ENCODE measurements at places on chromosomes 7 and 10.

GRCh38 chr10:77943121-77943901 lies 16.8 kb upstream of the DLG5 start:
- no peak for DNase-seq

GRCh38 chr7:108093851-108094331 lies 36.3 kb downstream of the LAMB4 start:
- no peak for DNase-seq

DNA sequence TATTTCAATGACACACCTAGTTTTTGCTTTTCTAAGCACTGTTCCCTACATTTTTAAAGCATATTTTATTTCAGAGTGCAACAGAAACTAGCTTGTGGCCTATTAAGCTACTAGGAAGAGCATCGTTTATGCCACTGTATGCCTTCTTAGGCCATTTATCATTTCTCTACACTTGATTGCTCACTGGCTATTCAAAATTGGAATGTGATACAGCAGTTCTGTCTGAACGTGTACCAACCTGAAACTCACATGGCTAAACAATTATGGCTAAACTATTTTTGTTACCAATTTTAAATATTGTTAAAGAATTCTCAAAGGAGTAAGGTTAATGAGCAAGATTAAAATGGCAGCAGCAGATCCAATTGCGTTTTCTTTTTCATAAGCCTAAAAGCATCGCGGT lies 105.2 kb downstream of the GSAP start:
- no peak for DNase-seq

DNA sequence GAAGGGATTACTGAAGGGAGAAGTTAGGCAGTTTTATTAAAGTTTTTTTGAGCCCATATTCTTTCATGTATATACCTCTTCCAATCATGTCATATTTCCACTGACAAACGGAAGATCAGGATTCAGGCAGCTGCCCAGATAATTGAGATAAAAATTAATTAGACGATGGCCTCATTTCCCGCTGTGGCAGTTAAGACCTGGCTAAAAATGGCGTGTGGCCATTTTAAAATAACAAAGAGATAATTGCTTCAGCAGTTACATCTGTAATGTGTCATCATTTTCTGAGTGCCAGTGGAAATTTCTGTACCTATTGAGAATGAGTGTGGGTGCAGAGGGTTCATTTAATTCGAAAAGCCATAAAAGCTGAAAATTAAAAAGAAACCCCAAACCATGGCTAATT lies 215.1 kb downstream of the STK31 start:
- no peak for DNase-seq

GRCh38 chr7:38889079-38889478 lies 19.9 kb downstream of the VPS41 start:
- no peak for DNase-seq

DNA sequence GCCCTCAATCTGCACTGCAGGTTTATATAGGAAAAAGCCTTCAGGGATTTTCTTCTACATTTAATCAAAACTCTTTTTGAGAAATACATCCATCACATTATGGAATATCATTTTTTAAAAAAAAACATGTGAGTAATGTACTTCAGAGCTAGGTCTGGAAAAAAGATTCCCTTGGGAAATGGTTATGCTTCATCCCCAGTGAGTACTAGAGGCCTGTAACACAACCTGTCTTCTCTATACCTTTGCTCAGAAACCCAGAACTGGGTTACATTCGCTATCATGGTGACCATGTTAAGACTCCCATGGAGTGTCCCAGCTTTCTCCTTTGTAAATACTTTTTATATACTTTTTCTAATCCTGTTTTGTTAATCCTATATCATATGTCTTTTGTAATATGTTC lies 186.9 kb downstream of the LRRTM3 start:
- DNase-seq: no peak

DNA sequence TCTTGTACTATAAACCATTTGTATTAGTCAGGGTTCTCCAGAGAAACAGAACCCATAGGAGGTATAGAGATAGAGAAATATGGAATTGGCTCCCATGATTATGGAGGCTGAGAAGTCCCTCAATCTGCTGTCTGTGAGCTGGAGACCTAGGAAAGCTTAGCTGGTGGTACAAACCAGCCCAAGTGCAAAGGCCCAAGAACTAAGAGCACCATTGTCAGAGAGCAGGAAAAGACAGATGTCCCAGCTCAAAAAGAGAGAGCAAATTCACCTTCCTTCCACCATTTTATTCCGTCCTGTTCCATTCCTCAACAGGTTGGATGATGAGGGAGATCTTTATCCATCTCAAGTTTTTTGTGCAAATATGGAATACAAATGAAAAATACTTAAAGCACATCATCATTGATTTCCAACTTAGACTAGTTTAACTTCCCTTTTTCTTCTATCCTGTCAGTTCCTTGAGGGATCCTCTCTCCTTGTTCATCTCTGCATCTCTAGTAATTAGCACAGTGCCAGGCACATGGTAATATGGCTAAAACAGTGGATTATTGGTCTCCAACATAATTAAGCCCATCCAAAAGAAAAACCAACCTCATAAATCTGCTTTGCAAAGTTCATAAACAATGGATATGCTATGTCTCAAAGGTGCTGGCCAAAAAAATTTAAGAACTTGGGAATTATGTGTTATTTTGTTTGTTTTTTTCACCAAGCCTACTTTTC lies 83.1 kb upstream of the PIK3CG start:
- DNase-seq: no peak

DNA sequence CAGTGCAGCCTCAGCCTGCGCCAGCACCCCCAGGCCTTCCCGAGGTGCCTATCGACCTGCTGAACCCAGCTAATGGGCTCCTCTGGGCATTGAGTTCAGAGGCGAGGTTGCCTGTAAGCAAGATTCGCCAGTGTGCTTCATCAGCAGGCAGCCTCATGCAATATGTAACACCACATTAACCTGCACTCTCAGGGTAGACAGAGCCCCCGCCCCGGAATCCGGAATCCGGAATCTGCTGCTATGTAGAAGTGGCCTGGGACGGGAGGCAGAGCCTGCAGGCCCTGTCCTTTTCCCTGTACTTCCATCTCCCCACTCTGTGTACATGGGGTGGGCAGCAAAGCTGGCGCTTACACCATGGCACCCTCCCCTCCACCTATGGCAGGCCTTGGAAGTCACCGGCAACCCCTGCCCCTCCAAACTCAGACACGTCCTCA lies 83.9 kb upstream of the RET start:
- no peak for DNase-seq

DNA sequence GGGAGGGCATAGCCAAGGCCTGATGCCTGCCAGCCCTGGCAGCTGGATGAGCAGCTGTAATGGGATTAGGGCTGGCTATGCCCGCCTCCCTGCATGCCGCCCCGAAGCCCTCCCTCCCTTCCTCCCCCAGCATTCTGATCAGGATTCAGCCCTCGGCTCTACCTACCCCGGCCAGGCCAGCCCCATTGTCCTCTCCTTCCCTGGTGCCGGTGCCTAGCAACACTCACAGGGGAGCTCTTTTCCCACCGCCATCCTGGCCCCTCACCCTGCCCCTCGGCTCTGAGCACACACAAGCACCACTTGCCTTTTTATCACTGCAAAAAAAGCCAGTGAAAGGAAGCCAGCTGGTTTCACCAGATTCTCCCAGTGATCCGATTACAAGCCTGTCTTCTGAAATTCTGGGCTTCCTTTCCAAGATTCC lies 9.0 kb upstream of the ADCYAP1R1 start:
- no peak for DNase-seq

DNA sequence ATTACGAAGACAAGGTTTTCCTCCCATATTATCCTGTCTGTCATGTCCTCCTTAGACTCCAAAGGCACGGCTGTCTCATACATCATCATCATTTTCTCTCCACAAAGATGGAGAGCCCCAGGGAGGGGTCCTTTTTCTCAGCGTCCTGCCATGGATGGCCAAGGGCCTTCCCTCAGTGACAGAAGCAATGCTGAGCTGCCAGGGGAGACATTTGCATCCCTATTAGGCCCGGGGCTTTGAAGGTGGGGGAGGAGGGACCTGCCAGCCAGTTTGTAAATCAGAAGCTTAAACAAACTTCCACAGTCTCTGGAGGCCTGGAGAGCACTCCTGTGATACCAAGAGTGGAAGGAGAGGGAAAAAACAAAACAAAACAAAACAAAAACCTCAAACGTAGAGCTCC lies 112.4 kb upstream of the ADO start:
- DNase-seq: no peak

- DNase-seq: no peak
Measured at GRCh38 chr10:106722524-106722923, 442.0 kb downstream of the SORCS1 start.

- DNase-seq: no peak
Measured at GRCh38 chr7:84162125-84162524, 32.5 kb downstream of the SEMA3A start.

GRCh38 chr7:99011341-99011705 lies 132.6 kb downstream of the SMURF1 start:
- peak; percentile 16 for DNase-seq

DNA sequence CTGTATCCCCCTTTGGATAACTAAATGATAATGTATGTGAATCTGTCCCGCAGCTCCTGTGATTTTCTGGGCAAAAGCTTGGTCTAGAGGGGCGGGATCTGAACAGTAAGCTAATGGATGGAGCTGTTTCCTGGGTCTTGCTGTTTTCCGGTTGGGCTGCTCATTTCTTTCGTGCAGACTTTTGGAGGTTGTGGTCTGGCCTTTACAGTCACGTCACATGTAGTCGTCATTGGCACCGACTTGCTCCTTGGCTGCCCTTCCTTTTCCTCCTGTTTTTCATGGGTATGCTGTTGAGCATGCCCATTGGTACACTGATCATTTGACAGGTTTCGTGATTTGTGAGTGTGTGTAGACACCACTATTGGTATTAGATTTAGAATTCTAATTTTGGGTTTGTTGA lies 2.0 kb downstream of the FBH1 start:
- no peak for DNase-seq
